ENCODE measurements at places on chromosomes 12 and 14.

GRCh38 chr12:41441180-41441579, 253.1 kb downstream of the PDZRN4 start:
- no peak for DNase-seq

DNA sequence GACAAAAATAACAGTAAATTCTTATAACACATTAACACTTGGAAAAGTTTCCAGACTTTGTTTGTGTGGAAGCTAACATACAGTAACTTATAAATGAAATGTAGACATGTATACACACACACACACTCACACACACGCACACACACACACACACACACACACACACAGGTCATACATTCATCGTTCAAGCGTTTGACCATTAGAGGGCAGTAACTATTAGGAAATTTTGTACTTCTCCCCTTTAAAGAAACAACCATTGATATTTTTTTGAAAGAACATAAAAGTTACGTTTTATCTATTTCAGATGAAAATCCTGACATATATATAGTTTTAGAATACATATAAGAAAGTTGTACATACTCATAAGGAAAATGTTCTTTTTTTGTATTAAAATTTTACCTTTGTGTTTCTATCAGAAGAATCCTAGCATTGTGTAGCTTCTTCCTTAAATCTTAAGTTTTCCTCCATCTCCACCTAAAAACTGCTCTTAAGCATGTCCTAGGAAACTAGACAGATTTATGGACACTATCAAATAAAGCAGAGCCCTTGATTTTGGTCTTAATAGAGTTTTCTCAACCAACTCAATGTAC, 29.0 kb downstream of the PTPRQ start:
- DNase-seq: no peak

GRCh38 chr14:32022525-32022924, 54.6 kb upstream of the ARHGAP5 start:
- DNase-seq: no peak

DNA sequence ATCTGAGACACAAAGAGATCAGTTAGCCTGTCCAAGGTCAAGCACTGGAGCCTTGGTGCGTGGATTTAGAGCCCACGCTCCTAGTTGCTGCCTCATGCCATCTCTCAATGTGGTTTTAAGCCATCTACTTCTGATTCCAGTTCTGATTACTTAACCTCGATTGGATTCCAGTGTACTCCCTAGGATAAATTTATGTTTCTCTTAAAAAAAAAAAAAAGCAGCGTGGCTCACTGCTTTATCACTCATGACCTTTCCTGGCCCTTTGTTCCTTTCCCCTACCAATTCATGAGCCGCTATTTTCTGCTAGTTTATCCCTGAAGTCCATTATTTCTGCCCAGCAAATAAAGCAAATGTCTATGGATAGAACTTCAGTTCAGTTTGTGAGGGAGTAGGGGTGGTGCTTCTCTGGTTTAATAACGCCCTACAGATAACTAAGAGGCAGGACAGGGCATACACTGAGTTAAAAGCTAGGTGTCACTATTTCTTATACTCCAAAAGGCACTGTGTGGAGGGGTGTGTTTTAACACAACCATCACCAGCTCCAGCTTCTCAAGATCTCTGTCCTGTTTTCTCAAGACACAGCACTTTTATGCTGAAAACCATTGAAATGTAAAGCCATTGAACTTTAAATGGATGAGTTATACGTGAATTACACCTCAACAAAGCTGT, 9.8 kb upstream of the PARP11 start:
- no peak for DNase-seq

DNA sequence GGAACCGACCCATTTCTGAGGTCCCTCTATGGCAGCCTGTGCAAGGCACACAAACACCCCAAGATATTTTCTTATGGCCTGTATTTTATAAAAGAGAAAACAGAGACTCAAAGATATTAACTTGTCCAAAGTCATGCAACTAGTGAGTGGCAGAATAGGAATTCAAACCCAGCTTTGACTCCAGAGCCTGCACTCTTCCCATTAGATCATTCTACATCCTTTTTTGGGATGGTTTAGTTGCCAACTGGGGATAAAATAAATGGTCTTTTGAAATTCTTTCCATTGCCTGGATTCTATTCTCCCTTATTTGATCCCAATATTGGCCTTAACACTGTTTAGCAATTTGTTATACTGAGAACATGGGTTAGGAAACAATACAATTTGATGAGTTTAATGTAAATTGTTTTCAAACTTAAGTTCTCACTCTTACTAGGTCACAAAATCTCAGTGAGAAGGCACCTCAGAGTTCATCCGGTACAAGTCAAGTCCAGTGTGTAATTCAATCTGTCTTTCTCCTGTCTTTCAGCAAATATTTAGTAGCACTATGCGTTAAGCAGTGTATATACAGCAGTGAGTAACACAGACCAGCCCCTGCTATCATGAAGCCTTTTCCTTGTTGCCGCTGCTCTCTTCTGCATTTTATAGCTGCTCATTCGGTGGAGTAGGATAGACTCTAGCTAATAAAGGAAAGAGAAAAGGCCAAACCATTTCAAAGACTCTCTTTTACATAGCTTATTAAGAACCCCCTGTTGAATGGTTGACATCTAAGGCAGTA, 162.1 kb upstream of the IFNG-AS1 start:
- no peak for DNase-seq

GRCh38 chr12:93200291-93200917, 177.3 kb upstream of the NUDT4 start:
- DNase-seq: no peak

- no peak for DNase-seq
Measured at GRCh38 chr14:71692496-71692895, 239.7 kb upstream of the RGS6 start.

DNA sequence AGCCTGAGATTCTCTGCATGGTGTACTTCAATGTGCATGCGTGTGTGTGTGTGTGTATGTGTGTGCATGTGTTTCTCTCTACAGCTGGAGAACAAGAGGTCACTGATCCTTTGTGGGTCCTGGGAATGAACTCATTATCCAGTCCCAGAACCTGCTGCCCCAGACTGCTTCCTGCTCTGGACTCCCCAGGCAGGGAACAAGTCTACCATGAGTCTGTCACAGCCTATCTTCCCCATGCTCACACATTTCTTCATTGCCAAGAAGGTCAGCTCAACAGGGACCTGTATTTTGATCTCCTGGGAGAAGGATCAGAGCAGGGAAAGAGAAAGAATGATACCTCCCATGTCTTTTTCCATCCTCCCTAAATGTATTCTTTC, 2.9 kb upstream of the AGAP2 start:
- DNase-seq: no peak

DNA sequence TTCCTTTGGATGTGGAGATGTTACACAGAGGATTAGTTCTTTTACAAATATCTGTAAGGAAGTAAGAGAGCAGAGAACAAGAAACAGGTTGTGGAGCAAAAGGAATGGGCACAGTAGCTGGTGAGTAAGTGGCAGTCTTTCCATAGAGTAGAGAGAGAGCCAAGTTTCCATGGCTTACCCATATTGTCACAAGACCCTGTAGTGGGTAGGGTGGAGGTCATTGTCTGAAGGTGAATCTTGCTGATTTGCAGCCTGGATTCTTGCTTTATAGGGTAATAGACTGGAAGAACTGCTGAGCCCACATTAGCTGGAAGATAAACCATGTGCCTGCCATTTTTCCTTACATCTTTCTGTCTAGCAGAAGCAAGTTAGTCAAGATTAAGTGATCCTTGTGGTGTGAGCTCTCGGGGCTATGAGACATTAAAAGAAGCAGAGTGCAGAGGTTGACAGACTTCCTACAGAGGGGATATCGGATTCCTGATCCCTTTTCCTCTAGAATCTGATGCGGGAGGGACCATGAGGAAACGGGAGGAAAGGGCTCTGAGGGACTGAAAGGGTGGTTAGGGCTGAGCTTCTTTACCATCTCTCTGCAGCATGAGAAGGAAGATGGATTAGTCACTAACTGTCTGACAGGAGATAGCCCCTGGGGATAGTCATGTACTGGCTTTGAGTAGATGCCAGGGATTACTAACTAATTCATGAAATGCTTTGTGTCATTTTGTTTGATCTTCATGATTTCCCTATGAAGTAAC, 44.0 kb upstream of the LRTM2 start:
- no peak for DNase-seq

DNA sequence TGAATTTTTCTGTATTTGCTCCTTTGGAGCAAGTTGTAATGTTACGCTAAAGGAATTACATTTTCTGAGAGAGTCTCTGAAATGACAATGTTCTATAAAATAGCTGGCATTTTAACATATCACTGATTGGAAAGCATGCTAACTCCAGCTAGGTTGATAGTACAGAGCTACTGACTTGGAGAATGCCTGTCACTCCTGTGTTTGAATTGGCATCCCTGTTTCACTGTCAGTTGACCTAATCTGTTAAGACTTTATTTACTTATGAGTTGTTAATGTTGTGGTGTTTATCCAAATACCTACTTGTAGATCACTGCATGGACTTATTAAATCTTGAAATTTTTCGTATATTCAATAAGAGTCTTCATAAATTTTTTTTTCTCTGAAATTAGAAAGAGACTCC, 33.6 kb downstream of the HCFC2 start:
- no peak for DNase-seq

- DNase-seq: no peak
Measured at GRCh38 chr12:75981247-75982168, 50.1 kb downstream of the PHLDA1 start.

- no peak for DNase-seq
Measured at GRCh38 chr14:61832783-61833182, 70.6 kb downstream of the SNAPC1 start.

- no peak for DNase-seq
Measured at GRCh38 chr14:94054401-94054800, 26.6 kb downstream of the DDX24 start.

DNA sequence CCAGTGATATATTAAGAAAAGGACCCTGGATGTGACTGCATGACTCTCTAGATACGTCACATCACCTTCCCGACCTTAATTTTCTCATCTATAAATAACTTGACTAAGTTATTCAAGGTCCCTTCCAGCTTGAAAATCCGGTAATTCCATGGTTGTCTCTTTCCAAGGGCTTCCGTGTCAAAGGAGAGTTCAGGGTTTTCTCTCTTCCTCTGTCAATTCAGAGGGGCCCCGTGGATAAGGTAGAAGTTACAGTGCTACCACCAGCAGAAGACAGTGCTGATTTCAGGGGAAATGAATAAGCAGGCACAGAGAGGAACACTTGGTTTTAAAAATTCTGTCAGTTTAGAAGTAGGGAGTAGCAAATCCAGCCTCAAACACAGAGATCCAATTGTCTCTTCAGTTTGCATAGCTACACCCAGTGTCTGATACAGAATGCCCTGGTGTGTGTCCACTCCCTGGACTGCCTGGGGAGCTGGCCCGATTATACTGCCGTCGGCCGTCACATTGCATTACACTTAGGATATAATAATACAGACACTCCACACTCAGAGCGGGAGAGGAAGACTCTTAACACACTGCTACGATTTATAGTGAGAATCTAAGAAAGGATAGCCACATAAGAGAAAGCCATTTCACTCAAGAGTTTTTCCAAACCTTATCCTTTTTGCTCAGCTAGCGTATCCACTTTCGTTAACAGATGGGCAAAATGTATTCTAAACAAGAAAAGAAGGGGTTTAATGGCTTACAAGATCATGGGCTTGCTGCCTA, 54.7 kb upstream of the GTF2A1 start:
- peak; percentile 24 for DNase-seq

- DNase-seq: no peak
Measured at GRCh38 chr12:9039397-9039977, 50.1 kb downstream of the KLRG1 start.

DNA sequence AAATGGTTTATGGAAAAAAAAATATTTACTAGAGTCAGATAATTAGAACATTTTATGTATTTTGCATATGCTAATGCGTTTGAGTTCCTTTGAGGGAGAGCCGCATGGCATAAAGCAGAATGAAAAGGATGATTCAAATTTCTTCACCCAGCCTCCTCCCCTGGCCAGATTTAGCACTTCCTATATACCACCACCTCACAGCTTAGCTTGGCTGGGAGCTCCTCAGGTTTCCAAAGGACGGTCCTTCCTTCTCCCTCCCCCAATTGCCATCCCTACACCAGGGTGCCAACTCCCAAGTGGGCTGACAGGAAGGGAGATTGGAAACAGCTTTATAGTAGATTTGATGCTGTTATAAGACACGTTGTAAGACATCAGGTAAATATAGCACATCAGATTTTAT, 157.4 kb downstream of the RGS6 start:
- DNase-seq: no peak

GRCh38 chr12:57623811-57624390, 9.1 kb downstream of the B4GALNT1 start:
- DNase-seq: no peak

- DNase-seq: no peak
Measured at GRCh38 chr14:37865719-37866549, 270.5 kb downstream of the TTC6 start.

GRCh38 chr12:119659289-119659897, 8.5 kb upstream of the PRKAB1 start:
- DNase-seq: no peak

DNA sequence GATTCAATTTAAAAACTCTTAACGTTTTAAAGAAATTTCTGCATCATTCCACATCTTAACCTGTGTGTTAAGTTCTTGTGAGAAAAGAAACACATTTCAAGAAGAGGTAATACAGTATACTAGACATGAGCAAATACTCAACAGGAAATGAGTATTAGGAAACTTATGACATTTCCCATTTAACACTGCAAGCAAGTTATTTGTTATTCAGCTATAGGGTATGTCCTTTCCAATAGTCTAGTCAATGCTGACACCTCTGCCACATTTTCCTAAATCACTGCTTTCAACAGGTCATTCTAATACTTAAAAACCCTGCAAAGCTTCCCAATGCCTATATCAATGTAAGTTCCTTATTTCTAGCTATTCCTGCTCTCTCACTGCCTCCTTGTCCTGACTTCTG, 93.1 kb downstream of the DDHD1 start:
- DNase-seq: no peak

- no peak for DNase-seq
Measured at GRCh38 chr14:22838631-22839041, 2.3 kb downstream of the MMP14 start.

DNA sequence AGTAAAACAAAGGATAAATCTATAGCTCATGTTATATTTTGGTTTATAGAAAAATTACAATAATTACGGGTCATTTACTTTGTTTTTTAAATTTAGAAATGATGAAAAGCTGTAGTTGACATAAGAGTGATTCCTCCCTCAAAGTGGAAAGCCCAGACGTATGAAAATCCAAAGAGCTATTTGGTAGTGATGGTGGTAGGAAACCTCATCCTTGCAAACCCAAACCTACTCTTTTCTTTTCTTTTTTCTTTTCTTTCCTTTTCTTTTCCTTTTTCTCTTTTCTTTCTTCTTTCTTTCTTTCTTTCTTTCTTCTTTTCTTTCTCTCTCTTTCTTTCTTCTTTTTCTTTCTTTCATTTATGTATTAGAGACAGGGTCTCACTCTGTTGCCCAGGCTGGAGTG, 190.3 kb upstream of the RASSF8 start:
- no peak for DNase-seq

DNA sequence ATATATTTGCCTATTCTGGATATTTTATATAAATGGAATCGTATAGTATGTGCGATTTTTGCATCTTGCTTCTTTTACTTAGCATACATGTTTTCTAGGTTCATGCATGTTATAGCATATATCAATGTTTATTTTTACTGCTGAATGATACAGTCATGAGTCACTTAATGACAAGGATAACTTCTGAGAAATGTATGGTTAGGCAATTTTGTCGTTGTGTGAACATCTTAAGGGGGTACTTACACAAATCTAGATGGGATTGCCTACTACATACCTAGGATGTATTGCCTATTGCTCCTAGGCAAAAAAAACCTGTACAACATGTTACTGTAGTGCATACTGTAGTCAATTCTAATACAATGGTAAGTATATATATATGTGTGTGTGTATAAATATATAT, 8.8 kb downstream of the USP15 start:
- no peak for DNase-seq

- no peak for DNase-seq
Measured at GRCh38 chr12:123907726-123908476, 64.7 kb downstream of the CCDC92 start.

All from left ventricle myocardium inferior (tissue), 1 donor.